ENCODE measurements at places on chromosomes 6 and 20. TPM values are rescaled to one million over a fixed set of nuclear protein-coding genes. Genes with fewer than 3 reads are reported as not detected.

CNR1 gene
- total RNA-seq: 1.7 TPM

KHDC1L gene
- total RNA-seq: not detected

SPDEF gene
- total RNA-seq: not detected

NNAT gene
- total RNA-seq: not detected

SLC4A11 gene
- 1.6 TPM for total RNA-seq

PSORS1C2 gene
- not detected for total RNA-seq

HTR1E gene
- total RNA-seq: not detected

VGLL2 gene
- total RNA-seq: not detected

ULBP1 gene
- total RNA-seq: not detected

LAMA5 gene
- total RNA-seq: 108 TPM

TINAG gene
- total RNA-seq: not detected
